HCT116 (cell line): ENCODE measurements at places on chromosomes 12 and 14.

DNA sequence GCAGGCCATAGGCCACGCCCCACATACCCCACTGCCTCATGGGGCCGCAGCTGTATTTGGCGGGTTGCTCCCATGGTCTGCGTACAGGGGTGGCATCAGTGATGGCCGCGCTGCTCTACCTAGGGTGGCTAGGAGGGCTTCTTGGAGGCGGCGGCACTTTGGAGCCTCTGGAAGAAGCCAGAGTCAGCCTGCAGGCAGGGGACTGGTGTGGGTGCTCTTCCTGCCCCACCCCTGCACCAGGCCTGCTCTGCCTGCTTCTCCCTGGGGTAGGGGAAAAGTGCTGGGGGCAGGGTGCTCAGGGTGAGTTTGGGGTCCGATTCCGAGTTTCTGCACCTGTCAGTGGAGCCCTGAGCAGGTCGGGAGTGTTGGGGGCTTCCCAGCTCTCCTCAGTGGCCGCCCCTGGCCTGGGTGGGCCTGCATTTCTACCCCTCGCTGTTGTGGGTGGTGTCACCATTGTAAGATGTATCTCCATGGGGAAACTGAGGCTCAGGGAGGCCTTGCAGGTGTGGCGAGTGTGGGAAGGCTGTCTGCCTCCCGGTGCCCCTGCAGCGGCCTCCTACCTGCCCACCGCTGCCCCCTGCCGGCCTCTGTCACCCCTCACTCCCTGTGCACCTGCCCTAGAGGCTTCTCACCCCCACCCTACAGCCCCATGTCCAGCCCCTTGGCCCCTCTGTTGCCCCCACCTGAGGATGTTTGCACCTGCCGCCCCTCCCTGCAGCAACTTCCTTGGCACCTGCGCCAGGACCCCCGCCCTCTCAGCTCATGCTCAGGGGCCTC, 5.5 kb downstream of the CEP170B start:
- DNase-seq: no peak

DNA sequence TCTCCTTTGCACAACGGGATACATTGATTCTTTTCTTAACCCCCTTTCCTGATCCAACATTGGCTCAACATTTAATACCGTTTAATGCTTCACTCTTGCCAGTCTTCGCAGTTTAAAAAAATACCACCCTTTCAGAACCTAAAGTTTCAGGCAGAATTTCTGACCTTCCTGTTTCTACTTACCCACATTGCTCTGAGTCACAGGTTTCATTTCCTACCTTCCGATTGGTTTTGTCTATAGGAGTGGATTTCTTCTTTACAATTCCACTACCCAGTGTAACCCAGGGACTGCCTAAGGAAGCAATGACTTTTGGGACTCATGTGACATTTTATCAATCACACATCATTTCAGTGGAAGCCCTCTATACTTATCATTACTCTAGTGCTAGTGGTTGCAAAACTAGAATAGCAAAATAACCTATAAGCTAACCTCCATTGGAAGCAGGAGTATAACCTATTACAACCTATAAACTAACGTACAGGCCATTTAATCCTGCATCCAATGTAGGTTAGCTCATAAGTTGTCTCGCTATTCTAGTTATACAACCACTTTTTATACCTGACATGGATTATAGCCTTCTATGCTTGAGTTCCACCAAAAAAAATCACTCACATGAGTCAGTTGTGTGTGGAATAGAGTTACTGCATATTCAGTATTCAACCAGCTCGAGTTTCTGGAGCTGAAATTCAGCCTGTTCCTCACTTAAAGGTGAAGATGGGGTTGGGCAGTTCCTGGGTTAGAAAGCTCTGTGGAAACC, 64.9 kb upstream of the KITLG start:
- no peak for DNase-seq

DNA sequence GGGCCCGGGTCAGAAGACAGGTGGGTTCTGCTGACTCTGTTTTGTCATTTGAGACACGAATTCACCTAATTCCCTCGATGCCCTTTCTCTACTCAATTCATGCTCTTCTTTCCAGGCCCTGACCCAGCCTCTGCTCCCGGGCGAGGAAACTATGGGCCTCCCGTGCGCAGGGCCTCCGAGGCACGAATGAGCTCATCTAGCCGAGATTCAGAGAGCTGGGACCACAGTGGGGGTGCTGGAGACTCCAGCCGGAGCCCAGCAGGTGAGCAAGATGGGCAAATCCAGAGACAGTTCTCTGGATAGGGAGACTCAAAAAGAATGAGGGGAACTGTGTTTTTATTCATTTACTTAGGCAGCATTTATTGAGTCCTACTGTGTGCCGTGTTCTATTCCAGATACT, 37.0 kb upstream of the OAS1 start:
- no peak for DNase-seq

DNA sequence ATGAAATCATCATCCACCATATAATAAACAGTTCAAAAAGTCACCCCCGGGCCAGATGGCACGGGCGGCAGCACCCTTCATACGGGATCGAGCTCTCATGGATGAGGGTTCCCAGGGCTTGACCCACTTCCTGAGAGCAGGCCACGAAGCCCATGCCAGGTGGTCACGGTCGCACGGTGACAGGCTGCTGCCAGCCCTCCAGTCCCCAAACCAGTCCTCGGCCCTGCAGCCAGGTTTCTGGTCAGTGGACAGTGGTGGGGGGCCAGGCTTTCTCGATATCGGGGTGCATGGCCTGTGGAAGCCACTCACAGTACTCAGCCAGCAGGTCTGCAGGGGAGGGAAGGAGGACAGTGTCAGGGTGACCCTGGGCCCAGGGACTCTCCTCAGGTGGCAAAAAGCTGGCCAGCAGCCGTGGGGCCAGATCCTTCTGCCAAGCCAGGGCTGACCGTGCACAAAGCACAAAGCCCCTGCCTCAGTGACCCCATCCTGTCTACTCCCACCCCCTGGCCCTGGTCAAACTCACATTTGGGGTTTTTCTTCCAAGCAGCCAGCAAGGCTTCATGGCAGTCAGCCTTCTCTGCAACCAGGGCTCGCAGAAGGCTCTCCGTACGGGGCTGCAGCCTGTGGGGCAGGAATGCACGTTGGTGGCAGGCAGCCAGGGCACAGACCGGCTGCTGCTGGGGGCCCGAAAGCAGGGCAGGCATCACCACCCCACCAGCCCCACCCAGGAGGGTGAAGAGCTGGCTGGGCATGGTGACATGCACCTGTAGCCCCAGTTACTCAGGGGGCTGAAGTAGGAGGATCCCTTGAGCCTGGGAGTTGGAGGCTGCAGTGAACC, 33.3 kb upstream of the UBC start:
- no peak for DNase-seq

- no peak for DNase-seq
Observed at GRCh38 chr12:64825143-64826021, 935 bp downstream of the TBC1D30 start.

GRCh38 chr12:54602661-54603060, 14.2 kb upstream of the PPP1R1A start:
- no peak for DNase-seq
